ENCODE measurements at places on chromosomes 3 and 15.

- no peak for DNase-seq
These were observed 319.8 kb downstream of the FHIT start for GRCh38 chr3:60931452-60931851.

DNA sequence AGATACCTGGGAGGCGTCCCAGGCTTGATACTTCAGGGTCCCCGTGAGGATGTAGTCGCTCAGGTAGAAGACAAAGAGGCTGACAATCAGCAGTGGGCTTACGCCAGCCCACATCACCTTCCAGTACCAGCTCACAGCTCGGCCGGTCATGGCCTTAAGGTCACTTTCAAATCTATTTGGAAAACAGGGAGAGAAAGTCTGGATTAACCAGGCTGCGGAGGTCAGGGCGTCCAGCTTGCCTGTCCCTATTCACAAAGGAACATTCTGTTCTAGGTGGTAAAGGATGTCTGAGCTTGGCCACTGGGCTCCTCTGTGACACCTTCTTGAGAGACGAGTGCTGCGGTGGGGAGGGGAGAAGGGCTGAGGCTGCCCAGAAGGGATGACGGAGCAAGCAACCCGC lies 36.5 kb downstream of the SLC6A20 start:
- DNase-seq, result no peak

DNA sequence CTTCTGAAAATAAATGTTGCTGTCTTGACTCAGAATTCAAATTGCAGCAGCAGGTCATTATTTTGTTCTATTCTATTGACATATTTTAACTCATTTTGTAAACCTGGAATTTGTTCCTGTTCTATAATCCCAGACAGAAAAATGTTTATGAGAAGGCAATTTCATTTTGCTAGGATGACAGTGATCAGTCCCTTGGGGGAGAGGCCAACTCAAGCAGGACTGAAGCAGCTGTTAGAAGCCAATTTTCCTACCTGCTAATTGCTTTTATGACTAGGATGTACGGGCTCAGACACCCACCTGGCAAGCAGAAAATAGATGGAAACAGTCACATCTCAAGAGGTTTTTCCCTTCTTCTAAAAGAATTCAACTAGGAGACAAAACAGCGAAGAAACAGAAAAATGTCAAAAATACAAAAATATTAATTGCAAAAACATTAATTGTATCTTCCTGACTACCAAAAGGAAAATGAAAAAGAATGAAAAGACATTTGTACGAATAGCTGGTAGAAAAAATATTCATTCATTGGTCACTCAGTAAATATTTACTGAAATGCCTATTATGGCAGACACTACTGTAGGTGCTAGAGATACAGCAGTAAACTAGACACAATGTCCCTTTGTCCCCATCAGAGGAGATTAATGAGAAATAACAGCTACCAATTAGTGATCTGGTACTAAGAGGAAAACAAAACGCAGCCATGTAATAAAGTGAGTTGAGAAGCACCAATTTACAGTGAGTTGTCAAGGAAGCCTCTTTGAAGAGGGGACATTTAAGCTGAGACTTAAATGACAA lies 73.5 kb downstream of the PEAK1 start:
- DNase-seq, result no peak

- DNase-seq, result no peak
These were observed 15.9 kb downstream of the SH3GL3 start for GRCh38 chr15:83462953-83463433.

GRCh38 chr3:107524326-107524840 lies 1.6 kb downstream of the BBX start:
- DNase-seq, result no peak

GRCh38 chr3:80234706-80235105 lies 466.9 kb upstream of the ROBO1 start:
- no peak for DNase-seq

DNA sequence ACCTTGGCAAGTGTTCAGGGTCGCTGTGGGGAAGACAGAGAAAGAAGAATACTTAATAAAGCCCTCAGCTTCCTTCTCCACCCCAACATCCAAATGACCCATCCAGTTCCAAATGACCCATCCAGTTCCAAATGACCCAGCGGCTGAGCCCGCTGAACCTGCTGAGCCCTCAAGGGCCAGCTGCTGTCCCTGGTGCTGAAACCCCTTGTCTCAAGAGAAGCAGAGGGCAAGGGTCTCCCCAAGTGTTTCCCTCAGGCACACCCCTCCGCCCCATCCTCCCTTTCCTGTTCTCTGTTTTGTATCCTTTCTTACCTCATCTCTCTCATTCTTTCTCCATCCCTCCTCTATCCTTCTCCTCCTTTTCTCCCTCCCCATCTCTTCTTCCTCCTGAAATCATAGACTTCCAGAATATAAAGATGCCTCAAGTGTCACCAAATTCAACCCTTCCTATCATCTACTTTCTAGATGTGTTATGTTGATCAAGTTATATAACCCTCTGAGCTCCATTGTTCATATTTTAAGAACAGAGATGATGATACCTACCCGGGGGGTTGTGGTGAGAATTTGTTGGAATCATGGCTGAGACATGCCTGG lies 29.0 kb downstream of the CCDC33 start:
- no peak for DNase-seq

GRCh38 chr3:149487598-149488197 lies 13.2 kb downstream of the TM4SF4 start:
- no peak for DNase-seq

GRCh38 chr15:76376029-76376428 lies 39.5 kb downstream of the ISL2 start:
- DNase-seq, result no peak

- DNase-seq, result peak; percentile 29
These were observed 50.8 kb upstream of the RPL32 start for GRCh38 chr3:12891985-12892839.

- no peak for DNase-seq
These were observed 10.5 kb downstream of the LRRK1 start for GRCh38 chr15:100929641-100930042.

- DNase-seq, result no peak
These were observed 214.2 kb upstream of the ARL6 start for GRCh38 chr3:97550408-97550807.

- DNase-seq, result peak; percentile 7
These were observed 39.0 kb downstream of the U2SURP start for GRCh38 chr3:143040261-143040879.

DNA sequence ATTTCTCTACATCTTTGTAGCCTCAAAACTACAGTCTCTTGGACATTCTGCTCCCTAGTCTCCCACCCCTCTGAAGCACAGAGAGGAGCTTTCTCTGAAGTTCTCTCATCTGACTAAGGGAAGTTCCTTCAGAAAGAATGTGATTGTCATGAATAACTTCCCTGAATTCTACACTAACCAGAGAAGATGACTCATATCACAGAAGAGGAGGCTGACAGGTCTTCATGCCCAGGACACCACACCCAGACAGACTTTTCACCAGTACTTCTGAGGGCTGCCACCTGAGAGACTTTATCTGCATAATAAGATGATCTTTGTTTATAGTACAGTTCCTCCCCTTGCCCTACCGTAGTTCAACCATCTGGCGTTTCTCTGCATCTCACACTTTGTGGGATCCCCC lies 52.8 kb downstream of the CDIN1 start:
- DNase-seq, result no peak

DNA sequence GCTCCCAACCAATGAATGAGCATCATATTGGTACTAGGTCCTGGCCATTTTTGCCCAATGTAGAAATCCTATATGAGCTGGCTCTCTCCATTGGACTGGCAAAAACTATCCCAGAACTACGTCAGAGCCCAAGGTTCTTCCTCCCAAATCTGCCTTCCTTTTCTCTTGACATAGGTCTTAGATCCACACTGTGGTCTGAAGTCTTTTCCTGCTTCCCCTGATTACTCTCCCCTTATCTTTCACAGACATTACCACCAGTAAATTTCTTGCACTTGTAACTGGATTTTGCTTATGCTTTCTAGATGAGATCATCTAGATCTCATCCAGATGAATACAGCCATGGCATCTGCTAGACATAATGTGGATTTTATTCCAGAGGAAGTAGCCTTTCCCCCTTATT lies 141.2 kb upstream of the GADL1 start:
- DNase-seq, result no peak

GRCh38 chr15:52417521-52417920 lies 111.2 kb downstream of the MYO5A start:
- no peak for DNase-seq

- no peak for DNase-seq
These were observed 2.5 kb downstream of the RBM15B start for GRCh38 chr3:51393564-51393963.

GRCh38 chr3:63900459-63900858 lies 11.7 kb downstream of the SCAANT1 start:
- no peak for DNase-seq

DNA sequence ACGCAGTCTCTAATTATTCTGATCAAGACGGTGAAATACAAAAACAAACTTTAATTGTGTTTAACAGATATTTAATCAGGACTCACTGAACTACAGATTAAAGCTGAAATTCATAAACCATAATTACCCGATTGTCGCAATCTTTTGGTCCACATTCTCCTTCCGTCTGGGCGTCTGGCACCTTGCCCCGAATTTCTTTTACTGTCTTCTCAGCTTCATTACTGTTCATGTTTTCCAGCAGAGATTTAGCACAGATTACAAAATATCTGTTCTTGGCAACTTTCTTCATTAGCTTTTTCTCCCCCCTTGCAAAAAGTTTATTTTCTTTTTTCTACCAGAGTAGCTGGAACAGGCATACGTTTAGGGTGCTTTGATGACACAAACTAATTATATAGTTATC lies 271.4 kb downstream of the TIGIT start:
- DNase-seq, result no peak

DNA sequence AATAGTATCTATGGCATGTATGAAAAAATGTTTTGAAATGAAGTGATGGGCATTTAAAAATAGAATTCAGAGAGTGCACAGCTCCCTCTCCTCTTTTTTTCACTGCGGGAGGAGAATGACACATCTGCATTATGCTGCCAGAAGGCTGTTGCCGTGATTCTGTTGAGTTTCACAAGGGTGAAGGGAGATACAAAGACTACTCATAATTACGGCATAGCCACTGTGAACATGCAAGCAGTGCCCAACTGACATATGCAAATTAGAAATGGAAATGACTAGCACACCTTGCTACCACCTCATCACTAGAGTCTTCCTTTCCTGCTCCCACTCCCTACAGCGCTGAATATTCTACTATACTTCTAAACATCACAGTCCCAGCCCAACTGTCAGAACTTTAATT lies 20.1 kb downstream of the IFT57 start:
- no peak for DNase-seq

DNA sequence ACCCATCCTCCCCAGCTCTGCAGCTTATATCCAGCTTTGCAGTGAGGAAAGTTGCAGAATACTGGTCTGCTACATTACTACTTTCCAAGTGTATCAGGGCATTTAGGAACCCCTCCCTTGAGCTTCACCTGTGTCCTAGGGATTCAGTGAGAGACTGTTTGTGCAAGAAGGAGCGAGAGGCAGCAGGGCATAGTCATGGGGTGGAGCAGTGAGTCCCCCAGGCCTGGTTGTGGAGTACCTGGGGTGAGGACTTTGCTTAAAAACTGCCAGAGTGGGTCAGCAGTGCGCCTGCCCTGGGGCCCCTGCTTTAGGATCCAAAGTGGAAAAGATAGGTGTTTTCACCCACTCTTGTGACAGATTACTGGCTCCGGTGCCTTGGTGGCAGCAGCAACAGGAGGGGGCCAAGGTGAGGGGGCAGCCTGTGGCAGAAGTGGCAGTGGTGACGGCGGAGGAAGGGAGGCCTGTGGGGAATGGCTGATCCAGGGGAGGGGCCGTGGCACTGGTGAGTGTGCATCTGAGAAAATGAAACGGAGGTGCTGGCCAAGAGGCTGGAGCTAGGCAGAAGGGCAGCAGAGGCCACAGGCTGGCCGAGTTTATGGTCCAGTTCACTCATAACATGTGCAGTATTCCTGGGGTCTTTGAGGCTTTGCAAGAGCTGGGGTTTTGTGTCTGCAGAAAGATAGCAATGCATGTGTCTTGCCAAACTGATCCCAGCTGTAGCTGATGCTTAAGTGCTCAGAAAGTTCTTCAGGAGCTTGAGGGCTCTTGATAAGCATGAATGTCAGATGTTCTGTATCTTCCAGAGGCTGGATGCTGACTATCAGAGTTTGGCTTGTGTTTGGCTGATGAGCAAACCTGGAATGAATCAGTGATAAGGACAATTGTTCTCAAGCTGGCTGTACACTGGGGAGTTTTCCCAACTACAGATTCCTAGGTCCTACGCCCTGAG lies 43.4 kb downstream of the GOLGA6A start:
- DNase-seq, result no peak

DNA sequence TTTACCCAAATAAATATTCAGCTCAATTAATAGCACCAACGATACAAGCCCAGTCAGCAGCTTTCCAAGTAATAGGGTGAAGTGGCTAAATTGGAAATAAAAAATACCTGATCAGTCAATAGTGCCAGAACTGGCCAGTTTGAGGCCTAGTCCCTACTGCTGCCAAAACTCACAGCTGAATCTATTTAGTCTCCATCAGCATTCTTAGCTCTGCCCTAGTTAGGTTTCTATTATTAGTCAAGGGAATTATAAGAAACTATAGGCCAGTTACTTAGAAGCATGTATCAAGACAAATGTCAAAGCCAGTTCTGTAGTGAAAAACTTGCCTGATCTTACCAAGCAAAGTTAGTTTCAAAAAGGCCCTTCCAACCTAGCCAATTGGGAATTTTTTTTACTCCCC lies 146.2 kb upstream of the ZBTB20 start:
- DNase-seq, result no peak

DNA sequence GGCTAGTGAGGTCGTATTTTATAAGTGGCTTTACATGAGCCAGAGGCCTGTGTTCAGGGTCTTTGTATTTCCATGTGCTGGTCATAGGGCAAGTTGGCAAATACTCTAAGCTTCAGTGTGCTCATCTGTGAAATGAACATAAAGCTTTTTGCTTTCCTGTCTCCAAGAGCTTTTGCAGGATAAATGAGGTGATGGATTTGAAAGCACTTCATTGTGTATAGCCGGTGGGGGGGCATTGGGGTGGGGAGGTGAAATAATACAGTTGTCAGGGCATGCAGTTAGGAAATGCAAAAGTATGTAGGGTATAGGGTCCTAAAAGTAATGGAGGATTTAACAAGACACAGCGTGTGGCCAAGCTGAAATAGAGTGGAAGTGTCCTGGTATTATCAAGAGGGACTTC lies 67.7 kb downstream of the ARNT2 start:
- DNase-seq, result no peak

- no peak for DNase-seq
These were observed 394.6 kb upstream of the IL12A start for GRCh38 chr3:159593927-159594605.

DNA sequence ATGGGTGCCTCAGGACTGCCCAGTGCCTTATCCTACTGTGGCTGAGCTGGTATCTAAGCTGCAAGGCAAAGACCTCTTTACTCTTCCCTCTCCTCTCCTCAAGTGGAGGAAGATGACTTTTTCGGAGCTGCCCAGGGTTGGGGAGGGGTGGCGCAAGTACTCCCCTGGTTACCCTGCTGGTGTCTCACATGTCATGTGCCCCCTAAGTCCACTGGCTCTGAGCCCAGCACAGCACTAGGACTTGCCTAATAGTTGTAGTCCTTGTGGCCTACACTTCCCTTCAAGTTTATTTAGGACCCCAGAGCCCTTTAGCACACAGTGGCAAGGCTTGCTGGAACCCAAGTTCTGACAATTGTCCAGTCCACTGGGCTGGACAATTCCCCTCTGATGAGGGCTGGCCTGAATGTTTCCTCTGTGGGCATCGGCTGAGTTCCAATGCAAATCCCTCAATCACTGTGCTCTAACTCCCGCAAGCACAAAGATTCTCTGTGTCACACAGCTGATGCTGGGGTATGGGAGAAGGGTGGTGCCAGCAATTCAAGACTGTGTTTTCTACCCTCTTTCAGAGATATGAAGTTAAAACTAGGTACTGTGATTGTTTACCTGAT lies 60.4 kb downstream of the UQCC5 start:
- no peak for DNase-seq

Data from smooth muscle cell of the brain vasculature (primary cell).